ENCODE measurements at places on chromosomes 13 and 19. TPM values are rescaled to one million over a fixed set of nuclear protein-coding genes. Genes with fewer than 3 reads are reported as not detected.

ZNF230 gene
- 1.5 TPM for polyA plus RNA-seq

TSSK6 gene
- 0.77 TPM for polyA plus RNA-seq

ZNF99 gene
- polyA plus RNA-seq = not detected

FUT3 gene
- 3.0 TPM for polyA plus RNA-seq

FBXO27 gene
- 4.4 TPM for polyA plus RNA-seq

LENG9 gene
- 1.3 TPM for polyA plus RNA-seq

OR7G2 gene
- polyA plus RNA-seq = not detected

GPR180 gene
- polyA plus RNA-seq = 6.5 TPM

LGALS7 gene
- polyA plus RNA-seq = 19.6 TPM

- H3K4me3 ChIP-seq = no peak overlapping the region
- H3K36me3 ChIP-seq = no peaks in the 10 kb centered on the region
- H3K4me1 ChIP-seq = peaks cover 5% of the 10 kb centered on the region
- no peak for DNase-seq
- H3K27me3 ChIP-seq = no peaks in the 10 kb centered on the region
Measured at GRCh38 chr19:48403606-48404005, 10.1 kb downstream of the GRIN2D start.

- H3K36me3 ChIP-seq = no peaks in the 10 kb centered on the region
- no peaks in the 10 kb centered on the region for H3K27me3 ChIP-seq
- no peak overlapping the region for H3K4me3 ChIP-seq
- no peak overlapping the region for H3K27ac ChIP-seq
- no peaks in the 10 kb centered on the region for H3K4me1 ChIP-seq
Measured at GRCh38 chr13:88979465-88980175, 1308.4 kb downstream of the SLITRK5 start.

DNA sequence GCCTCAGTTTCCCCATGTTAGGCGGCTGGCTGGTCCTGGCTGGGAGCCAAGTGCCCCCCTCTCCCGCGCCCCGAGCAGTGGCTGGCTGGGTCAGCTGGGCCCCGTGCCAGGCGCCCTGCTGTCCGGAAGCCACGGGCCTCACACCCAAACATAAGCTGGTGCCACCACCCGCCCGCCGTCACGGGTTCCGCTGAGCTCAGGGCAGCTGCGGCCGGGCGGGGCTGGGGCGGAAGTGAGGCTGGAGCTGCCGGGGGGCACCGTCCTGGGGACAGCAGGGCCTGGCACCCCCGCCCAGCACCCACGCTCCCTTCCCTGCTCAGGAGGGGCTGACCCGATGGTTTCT lies 19.3 kb downstream of the HCN2 start:
- no peaks in the 10 kb centered on the region for H3K27me3 ChIP-seq
- H3K4me3 ChIP-seq = no peak overlapping the region
- H3K4me1 ChIP-seq = peaks cover 18% of the 10 kb centered on the region
- DNase-seq = no peak
- no peak overlapping the region for H3K27ac ChIP-seq
- H3K36me3 ChIP-seq = no peaks in the 10 kb centered on the region

DNA sequence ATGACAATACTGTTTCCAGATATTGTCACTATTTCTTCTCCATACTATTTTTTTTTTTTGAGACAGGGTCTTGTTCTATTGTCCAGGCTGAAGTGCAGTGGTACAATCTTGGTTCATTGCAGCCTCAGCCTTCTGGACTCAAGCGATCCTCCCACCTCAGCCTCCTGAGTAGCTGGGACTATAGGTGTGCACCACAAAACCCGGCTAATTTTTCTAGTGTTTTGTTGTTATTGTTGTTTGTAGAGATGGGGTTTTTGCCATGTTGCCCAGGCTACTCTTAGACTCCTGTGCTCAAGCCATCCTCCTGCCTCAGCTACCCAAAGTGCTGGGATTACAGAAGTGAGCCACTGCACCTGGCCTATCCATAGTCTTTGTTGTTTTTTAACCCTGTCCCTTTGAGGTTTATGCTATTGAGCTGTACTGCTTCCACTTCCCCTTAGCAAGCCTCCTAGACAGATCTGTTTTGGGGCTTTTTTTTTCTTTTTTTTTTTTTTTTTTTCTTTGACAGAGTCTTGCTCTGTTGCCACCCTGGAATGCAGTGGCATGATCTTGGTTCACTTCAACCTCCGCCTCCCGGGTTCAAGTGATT lies 27.6 kb upstream of the MAP3K10 start:
- H3K4me3 ChIP-seq = no peak overlapping the region
- no peaks in the 10 kb centered on the region for H3K4me1 ChIP-seq
- no peaks in the 10 kb centered on the region for H3K27me3 ChIP-seq
- DNase-seq = no peak
- H3K27ac ChIP-seq = no peak overlapping the region

DNA sequence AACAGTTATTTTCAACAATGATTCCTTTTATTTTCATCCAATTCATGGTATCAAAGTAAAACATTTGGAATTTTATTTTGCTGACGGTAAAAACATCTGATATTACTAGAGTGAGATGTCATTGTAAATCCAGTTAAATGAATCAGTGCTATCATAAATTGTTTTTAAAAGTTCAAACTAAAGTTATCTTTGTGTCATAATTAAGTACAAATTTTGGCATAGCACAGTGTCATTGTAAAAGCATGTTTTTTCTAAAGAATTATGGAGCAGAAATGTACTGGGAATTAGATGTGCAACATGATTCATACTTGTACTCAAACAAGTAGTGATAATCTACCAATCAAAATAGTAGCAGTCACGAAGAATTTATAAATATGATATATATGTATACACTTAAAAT lies 92.8 kb downstream of the FAM216B start:
- no peak overlapping the region for H3K4me3 ChIP-seq
- no peak for DNase-seq
- H3K27ac ChIP-seq = no peak overlapping the region
- H3K27me3 ChIP-seq = peaks cover 4% of the 10 kb centered on the region

GRCh38 chr19:42105368-42105767 lies 26.9 kb downstream of the POU2F2 start:
- H3K4me3 ChIP-seq = no peak overlapping the region
- peaks cover 4% of the 10 kb centered on the region for H3K4me1 ChIP-seq
- H3K27ac ChIP-seq = no peak overlapping the region
- H3K27me3 ChIP-seq = no peaks in the 10 kb centered on the region

- H3K36me3 ChIP-seq = no peaks in the 10 kb centered on the region
- H3K4me3 ChIP-seq = no peak overlapping the region
- H3K27me3 ChIP-seq = no peaks in the 10 kb centered on the region
- H3K27ac ChIP-seq = no peak overlapping the region
Measured at GRCh38 chr19:33879818-33880575, 83.3 kb downstream of the KCTD15 start.

GRCh38 chr13:67844574-67844973 lies 614.4 kb upstream of the PCDH9 start:
- no peak for DNase-seq
- H3K4me1 ChIP-seq = no peaks in the 10 kb centered on the region
- H3K27me3 ChIP-seq = no peaks in the 10 kb centered on the region
- no peak overlapping the region for H3K27ac ChIP-seq
- no peaks in the 10 kb centered on the region for H3K36me3 ChIP-seq
- no peak overlapping the region for H3K4me3 ChIP-seq

DNA sequence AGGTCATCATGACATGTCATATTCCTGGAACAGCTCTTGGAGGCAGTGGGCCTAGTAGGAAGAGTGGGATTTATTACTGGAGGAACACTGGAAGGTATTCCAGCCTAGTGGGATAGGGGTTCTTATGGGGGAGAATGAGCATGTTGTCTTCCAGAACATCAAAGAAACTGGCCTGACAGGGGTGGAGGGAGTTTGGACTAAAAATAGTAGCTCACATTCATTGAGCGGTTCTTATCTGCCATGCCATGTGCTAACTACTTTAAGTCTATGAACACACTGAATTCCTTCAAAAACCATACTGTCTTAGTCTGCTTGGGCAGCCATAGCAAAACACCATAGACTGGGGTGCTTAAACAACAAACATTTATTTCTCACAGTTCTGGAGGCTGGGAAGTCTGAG lies 413.6 kb downstream of the HS6ST3 start:
- H3K27me3 ChIP-seq = no peaks in the 10 kb centered on the region
- H3K4me1 ChIP-seq = no peaks in the 10 kb centered on the region
- no peak overlapping the region for H3K27ac ChIP-seq
- H3K36me3 ChIP-seq = no peaks in the 10 kb centered on the region
- no peak overlapping the region for H3K4me3 ChIP-seq

GRCh38 chr19:28481674-28482073 lies 731.3 kb downstream of the UQCRFS1 start:
- no peak for DNase-seq
- no peaks in the 10 kb centered on the region for H3K4me1 ChIP-seq
- no peak overlapping the region for H3K27ac ChIP-seq
- H3K4me3 ChIP-seq = no peak overlapping the region

DNA sequence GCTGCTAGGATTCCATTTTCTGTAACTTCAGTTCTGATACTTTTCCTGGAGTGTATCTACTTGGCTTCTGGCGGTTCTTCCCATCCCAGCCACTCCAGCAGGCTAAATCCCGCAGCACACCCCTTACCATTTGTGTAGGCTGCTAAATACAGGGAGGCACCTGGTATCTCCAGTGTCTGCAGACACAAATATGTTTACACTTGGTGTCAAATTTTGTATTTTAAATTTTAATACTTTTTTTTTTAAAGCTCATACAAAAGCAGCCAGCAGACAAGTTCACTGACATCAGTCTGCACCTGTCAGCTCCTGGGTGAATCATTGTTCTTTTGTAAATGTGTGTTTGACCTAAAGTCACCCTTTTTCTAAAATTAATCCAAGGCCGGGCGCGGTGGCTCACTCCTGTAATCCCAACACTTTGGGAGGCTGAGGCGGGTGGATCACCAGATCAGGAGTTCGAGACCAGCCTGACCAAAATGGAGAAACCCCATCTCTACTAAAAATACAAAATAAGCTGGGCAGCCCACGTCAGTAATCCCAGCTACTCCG lies 3.4 kb upstream of the ZSCAN4 start:
- H3K27me3 ChIP-seq = no peaks in the 10 kb centered on the region
- peaks cover 4% of the 10 kb centered on the region for H3K4me1 ChIP-seq
- DNase-seq = no peak
- H3K4me3 ChIP-seq = no peak overlapping the region
- H3K36me3 ChIP-seq = no peaks in the 10 kb centered on the region
- no peak overlapping the region for H3K27ac ChIP-seq

- no peak for DNase-seq
- H3K4me3 ChIP-seq = peak overlapping the region; percentile 74
- peaks cover 30% of the 10 kb centered on the region for H3K36me3 ChIP-seq
- H3K27me3 ChIP-seq = no peaks in the 10 kb centered on the region
- peaks cover 21% of the 10 kb centered on the region for H3K4me1 ChIP-seq
Measured at GRCh38 chr19:38386300-38386970, 1.4 kb downstream of the GGN start.

DNA sequence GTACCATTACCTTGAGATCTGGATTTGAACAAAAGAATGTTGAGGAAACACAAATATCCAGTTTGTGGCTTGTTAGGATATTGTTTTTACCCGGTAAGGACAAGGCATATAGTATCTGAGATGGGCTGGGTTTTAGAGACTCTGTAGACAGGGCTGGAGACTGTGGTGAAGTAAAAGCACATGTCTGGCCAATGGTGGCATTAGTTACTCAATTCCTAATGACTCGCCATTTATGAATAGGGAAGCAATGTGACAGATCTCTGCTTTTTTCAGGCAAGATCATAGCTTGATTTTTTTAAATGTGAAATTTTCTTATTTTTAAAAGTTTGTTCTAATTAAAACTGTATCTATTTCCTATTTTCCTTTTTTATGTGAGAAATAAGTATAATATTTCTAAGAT lies 371.1 kb upstream of the SPRY2 start:
- no peak overlapping the region for H3K27ac ChIP-seq
- no peak for DNase-seq
- H3K36me3 ChIP-seq = no peaks in the 10 kb centered on the region

DNA sequence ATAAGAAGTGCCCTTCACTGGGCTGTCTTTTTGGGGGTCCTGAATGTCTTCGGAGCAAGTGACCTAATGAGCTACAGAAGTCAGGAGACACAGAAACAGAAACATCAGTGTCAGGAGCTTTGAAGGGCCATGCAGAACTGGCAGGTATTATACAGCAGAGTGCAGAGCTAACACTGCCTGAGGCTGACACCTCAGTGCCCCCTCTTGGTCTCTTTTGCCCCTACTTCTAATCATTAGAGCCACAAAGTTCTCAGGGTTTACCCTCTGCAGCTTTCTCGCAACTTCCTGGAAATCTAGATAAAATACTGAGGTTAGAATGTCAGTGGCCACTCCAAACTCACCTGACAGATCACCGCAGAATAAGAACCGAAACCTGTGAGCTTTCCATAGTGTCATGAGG lies 172.7 kb downstream of the B3GLCT start:
- no peaks in the 10 kb centered on the region for H3K27me3 ChIP-seq
- no peak overlapping the region for H3K27ac ChIP-seq
- H3K4me3 ChIP-seq = no peak overlapping the region
- no peaks in the 10 kb centered on the region for H3K4me1 ChIP-seq

DNA sequence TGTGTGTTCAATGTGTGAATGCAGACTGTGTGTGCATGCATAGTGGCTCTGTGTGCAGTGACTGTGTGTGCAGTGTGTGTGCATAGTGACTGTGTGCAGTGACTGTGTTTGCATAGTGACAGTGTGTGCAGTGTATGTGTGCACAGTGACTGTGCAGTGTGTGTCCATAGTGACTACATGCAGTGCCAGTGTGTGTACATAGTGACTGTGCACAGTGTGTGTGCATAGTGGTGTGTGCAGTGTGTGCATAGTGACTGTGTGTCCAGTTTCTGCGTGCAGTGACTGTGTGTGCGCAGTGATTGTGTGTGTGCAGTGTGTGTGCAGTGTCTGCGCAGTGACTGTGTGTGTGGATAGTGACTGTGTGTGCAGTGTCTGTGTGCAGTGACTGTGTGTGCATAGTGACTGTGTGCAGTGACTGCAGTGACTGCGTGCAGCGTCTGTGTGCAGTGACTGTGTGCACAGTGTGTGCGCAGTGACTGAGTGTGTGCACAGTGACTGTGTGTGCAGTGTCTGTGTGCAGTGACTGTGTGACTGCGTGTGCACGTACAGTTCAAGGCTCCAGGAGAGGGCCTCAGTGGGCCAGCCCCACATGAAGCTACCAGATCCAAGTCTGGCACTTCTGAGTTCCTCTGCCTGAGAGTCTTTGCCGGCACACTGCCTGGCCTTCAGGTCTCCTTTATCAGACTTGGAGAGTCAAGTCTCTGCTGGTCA lies 90.3 kb downstream of the IER2 start:
- no peak for DNase-seq
- H3K4me1 ChIP-seq = no peaks in the 10 kb centered on the region
- peaks cover 12% of the 10 kb centered on the region for H3K27me3 ChIP-seq
- H3K4me3 ChIP-seq = no peak overlapping the region

DNA sequence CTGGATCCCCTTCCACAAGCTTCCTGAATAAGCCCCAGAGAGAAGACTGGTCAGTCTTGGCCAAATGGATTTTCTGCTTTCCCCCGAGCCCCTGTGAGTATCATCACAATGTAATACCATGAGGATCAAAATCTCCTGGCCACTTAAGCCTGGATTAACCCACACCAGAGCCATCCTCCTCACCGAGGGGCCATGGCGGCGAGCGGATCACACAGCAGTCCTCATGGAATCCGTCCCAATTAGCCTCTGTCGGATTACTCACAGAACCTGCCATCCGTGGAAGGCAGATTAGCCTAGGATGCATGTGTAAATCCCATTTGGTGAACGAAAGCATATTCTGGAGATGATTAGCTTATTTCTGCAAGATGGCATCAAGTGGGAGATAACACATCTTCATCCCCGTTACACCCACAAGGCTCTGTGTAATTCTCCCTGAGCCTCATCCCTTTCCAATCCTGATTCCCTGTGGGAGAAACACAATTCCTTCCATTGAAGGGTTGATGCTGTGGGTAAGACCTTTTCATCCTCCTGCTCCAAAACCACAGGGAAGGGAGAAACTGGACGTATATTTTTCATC lies 42.5 kb downstream of the GNG7 start:
- no peaks in the 10 kb centered on the region for H3K4me1 ChIP-seq
- no peaks in the 10 kb centered on the region for H3K36me3 ChIP-seq
- H3K27ac ChIP-seq = no peak overlapping the region

- no peaks in the 10 kb centered on the region for H3K27me3 ChIP-seq
- no peak overlapping the region for H3K4me3 ChIP-seq
- no peaks in the 10 kb centered on the region for H3K36me3 ChIP-seq
- H3K4me1 ChIP-seq = no peaks in the 10 kb centered on the region
- DNase-seq = no peak
Measured at GRCh38 chr13:75897386-75897785, 261.3 kb downstream of the LMO7 start.

Data from keratinocyte (primary cell).